Esophagus mucosa (tissue), 1 donor: ENCODE measurements at places on chromosomes 1 and 21. TPM values are rescaled to one million over a fixed set of nuclear protein-coding genes. Genes with fewer than 3 reads are reported as not detected.

GRCh38 chr21:32795376-32795775, 23.8 kb upstream of the PAXBP1 start:
- ATAC-seq: no peak

DNA sequence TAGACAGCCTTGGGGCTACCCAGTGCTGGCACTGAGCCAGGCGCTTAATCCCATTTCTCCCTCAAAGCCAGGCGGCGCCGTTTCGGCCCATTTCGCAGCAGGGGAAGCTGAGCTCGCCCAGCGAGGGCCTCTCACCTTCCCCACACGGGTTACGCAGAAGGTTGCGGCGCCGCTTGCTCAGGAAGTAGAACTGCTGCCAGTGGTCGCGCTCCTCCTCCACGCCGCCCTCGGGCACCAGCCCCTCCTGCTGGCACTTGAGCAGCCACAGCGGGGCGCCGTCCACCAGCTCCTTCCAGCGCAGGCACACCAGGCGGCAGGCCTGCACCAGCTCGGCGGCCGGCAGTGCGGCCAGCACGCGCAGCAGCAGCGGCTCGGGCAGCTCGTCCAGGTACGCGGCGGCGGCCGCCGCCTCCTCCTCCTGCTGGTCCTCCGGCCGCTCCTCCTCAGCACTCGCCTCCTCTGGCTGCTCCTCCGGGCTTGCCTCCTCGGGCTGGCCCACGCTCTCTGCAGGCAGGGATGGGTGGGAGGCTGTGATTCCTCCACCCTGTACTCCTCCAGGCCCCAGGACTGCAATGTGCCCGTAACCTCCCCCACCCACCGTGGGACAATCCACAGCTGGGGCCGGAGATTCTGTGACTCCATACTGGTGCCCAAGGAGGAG, 3.8 kb downstream of the FBXO2 start:
- no peak for ATAC-seq

- peak; percentile 31 for ATAC-seq
Observed at GRCh38 chr1:97145321-97145956, 423.9 kb downstream of the PTBP2 start.

- ATAC-seq: peak; percentile 23
Observed at GRCh38 chr21:44433791-44434567, 21.3 kb upstream of the LRRC3 start.

DNA sequence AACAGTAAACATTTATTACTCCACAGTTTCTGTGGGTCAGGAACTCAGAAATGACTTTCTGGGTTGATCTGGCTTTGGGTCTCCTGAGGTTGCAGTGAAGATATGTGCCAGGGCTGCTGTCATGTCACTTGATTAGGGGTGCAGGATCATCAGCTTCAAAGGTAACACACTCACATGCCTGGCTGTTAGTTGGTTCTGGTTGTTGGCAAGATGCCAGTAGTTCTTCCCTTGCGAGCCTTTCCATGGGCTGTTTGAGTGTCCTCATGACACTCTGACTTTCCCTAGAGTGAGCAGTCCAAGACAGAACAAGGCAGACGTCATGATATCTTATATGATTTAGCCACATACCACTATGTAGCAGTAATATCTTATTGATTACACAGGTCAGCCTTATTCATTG, 1.8 kb downstream of the SWT1 start:
- ATAC-seq: no peak

GRCh38 chr1:177106614-177107365, 57.7 kb downstream of the ASTN1 start:
- no peak for ATAC-seq

GRCh38 chr1:107549152-107549810, 408.4 kb downstream of the NTNG1 start:
- no peak for ATAC-seq

- ATAC-seq: peak; percentile 12
Observed at GRCh38 chr1:54485416-54485815, 62.6 kb upstream of the ACOT11 start.

GRCh38 chr1:186093437-186093836, 281.6 kb downstream of the TPR start:
- ATAC-seq: no peak

- no peak for ATAC-seq
Observed at GRCh38 chr1:179709841-179710329, 33.2 kb upstream of the FAM163A start.

DNA sequence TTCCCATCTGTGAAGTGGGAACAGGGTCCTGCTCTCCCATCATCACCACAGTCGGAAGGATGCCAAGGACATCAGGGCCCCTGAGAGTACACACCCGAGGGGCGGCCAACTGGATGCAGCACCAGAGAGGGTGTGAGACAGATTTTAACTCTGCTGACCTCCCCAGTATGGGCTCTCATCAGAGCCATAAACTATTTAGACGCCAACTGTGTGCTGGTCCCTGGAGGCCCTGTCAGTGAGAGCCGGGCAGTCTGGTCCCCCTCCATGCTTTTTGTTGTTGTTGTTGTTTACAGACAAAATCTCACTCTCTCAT, 1.7 kb downstream of the FGR start:
- no peak for ATAC-seq

DNA sequence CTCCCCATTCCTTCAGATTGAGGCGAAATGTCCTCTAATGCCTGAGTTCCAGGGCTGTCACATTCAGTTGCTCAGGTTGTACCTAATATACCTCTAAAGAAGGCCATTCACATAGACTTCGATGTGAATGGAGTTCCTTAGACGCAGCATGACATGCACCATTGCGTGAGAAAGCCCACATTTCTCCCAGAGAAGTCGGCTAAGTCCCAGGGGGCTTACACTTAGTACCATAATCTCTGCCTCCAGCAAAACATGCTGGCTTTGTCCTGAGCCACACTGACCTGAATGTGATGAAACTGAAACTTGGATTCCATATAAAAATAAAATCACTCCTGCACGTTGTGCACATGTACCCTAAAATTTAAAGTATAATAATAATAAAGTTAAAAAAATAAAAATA, 23.2 kb upstream of the SLC2A1 start:
- no peak for ATAC-seq

DNA sequence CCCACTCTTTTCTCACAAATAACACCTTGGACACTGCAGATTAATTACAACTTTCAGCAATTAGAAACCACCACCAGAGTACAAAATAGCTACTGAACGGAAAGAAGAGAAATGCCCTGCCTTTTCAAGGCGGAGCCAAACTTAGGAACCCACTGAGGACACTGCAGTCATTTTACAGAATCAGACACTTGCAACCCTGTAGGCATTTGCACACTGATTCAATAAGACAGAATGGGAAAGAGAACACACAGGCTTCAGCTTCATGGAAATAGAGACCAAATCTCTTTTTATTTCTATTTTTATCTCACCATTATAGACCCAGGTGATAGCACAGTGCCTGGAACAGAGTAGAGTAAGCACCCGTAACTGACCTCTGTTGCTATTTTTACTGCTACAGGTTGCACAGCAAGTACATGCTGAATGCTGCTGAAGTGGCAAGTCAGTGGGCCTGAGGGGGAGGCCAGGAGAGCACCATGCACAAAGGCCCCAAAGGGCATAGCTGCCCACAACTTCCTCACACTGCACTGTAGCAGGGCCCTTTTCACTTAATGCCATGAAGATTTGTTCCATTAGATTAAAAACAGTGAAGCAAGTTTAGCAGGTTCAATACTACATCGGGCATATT, 50.7 kb upstream of the EDARADD start:
- ATAC-seq: no peak

- ATAC-seq: no peak
Observed at GRCh38 chr1:113442131-113442530, 51.8 kb downstream of the MAGI3 start.

- ATAC-seq: no peak
Observed at GRCh38 chr1:77282866-77283539, 1.2 kb downstream of the AK5 start.

GRCh38 chr1:189847613-189848012, 630.1 kb downstream of the BRINP3 start:
- ATAC-seq: no peak

DNA sequence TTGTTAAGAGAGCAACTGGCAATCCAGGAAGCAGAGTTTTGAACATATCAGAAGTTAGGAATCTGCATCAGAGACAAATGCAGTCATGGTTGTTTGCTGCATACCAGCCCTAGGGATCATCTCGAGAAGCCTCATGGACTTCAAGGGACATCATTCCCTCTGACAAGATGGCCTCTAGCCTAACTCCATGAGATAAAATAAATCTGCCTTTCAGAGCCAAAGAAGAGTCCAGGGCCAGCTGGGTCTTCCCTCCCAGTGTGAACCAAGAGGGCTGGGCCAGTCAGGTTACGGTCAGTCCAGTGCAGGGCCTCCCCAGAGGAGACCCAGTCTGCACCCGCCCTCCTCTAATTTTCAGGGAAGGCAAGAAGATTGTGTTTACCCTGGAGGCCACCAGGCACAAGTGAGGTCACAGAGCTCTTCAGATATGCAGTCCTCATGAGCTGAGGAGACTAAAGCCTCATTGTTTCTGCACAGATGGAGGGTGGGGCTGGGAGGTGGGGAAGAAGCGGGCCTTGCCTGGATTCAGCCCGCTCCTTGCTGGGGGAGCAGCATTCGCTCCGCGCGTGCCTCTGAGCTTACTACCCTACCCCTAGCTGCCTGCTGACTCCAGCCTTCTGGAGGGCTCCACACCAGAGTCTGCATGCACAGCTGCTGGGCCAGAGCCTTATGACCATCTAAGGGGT, 52.8 kb downstream of the CAPN2 start:
- peak; percentile 28 for ATAC-seq

- ATAC-seq: peak; percentile 75
Observed at GRCh38 chr1:204294357-204294756, 65.4 kb downstream of the PLEKHA6 start.

GRCh38 chr1:6300342-6301048, 39.6 kb upstream of the GPR153 start:
- ATAC-seq: peak; percentile 75

DNA sequence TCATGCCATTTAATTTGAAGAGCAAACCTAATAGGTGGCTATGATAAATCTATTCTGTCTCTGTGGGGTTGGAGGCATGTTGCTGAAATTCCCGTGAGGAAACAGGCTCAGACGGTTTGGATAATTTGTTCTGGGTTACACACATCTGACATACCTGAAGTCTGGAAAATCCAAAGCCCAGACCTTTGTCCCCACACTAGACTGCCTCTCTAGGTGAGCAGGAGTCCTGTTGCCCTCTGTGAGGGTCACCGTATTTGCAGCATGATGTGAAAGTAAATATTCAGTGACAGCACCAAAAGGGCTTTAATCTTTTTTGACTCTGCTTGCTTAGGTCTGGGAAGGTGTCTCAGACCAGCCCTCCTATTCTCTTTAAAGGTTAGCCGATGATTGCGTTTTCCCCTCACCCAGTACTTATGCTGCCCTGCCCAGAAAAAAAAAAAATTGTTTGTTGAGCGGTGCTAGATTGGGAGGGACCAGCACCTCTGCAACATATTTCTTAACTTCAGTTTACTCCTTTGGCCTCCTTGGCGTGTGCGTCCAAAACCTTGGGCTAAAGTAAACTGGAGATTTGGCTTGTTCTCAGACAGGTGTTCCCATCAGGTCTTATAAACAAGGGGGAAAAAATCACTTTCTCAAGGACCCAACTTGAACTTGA, 67.0 kb downstream of the CACHD1 start:
- ATAC-seq: no peak

GRCh38 chr1:211939876-211940468, 95.4 kb downstream of the INTS7 start:
- no peak for ATAC-seq

- peak; percentile 10 for ATAC-seq
Observed at GRCh38 chr1:37947364-37947763, 511 bp upstream of the INPP5B start.

DNA sequence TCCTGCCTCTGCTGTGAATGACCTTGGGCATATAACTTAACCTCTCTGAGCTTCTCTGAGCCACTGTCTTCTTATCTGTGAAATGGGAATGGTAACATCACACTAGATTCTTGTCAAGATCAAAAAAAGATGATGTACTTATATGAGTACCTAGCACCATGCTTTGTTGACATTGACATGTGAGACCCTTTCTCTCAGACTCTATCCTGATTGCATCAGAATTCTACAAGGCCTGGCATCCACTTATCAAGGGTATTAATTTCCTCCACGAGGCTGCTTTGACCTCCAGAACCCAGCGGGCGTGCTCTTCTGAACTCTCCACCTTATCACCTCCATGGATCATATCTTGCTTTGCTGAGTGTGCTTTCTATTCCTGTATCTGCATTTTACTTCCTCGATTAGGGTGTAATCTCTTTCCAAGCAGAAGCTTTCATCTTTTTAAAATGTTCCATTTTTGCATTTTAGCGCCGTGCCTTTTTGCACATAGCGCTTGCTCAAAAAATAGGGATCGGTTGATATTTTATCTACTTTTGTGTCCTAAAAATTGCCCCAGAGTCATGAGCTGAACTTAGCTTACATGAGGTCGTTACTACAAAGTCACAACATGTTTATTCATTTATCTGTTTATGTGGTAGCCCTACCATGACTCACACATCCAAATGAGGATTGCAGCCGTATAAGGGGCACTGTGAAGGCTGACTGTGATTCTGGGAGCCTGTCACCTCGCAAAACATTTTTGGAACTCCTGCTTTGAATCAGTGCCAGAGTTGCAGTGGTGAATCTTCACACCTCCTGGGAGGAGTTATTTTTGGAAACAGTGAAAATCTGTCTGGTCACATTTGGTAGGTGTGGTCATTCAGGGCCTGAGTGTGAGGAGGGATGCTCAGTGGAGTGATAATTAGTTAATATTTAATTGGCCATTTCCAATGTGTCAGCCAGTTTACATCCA, 63.2 kb downstream of the IER5 start:
- ATAC-seq: no peak

GRCh38 chr1:230746617-230747016, 571 bp upstream of the CAPN9 start:
- ATAC-seq: no peak

GRCh38 chr1:9068981-9069325, 482 bp downstream of the SLC2A5 start:
- peak; percentile 13 for ATAC-seq

DNA sequence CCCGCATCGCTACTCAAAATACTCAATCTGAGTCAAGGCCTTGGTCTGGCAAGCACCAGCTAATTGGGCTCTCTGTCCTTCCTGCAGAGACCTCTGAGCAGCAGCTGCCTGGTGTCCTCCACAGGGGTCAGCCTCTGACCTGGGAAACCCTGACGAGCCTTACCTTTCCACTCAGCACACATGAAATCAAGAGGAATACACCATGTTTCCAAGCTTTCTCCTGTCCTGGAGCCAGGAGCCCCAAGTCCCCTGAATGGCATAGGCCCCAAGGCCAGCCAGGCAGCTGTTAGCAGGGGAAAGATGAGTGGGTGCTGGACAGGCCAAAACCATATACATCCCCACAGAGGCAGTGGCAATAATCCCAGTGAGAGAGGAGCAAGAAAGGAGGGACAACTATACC, 27.2 kb upstream of the TSPEAR start:
- ATAC-seq: no peak

Gene NID1
- total RNA-seq: 5.3 TPM

Gene CRYBG2
- 111 TPM for total RNA-seq

Gene SYT2
- total RNA-seq: not detected

Gene CLCNKB
- total RNA-seq: not detected

Gene PSMB2
- total RNA-seq: 54.6 TPM

Gene TMEM240
- not detected for total RNA-seq

Gene ZYG11A
- total RNA-seq: 0.44 TPM

Gene SAMD13
- total RNA-seq: 0.44 TPM

Gene KIAA1614
- total RNA-seq: 0.36 TPM

Gene CTTNBP2NL
- 35.1 TPM for total RNA-seq

Gene CFAP74
- total RNA-seq: not detected

Gene FRRS1
- 30.7 TPM for total RNA-seq

Gene CD5L
- not detected for total RNA-seq

Gene IVL
- 145 TPM for total RNA-seq
